ENCODE measurements at places on chromosomes 5 and 9.

- no peak for DNase-seq
Observed at GRCh38 chr5:176542596-176543427, 5.6 kb upstream of the RNF44 start.

DNA sequence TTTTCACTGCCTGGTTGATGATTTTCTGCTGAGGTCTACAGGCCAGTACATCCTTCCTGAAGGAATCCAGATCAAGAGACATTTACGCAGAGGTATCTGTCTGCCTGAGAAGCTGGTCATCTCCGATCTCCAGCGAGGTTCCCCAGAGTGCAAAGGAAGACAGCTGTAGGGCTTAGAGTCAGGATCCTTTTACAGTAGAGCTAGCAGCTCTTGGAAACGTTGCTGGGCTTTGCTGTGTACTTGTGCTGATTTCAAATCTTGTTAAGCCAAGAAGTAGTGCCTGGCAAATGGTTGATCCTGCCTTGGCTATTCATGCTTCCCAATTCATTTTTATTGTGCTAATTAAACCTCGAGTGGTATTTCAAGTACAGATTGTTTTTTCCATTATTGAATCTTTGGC lies 48.9 kb downstream of the NTRK2 start:
- no peak for DNase-seq

DNA sequence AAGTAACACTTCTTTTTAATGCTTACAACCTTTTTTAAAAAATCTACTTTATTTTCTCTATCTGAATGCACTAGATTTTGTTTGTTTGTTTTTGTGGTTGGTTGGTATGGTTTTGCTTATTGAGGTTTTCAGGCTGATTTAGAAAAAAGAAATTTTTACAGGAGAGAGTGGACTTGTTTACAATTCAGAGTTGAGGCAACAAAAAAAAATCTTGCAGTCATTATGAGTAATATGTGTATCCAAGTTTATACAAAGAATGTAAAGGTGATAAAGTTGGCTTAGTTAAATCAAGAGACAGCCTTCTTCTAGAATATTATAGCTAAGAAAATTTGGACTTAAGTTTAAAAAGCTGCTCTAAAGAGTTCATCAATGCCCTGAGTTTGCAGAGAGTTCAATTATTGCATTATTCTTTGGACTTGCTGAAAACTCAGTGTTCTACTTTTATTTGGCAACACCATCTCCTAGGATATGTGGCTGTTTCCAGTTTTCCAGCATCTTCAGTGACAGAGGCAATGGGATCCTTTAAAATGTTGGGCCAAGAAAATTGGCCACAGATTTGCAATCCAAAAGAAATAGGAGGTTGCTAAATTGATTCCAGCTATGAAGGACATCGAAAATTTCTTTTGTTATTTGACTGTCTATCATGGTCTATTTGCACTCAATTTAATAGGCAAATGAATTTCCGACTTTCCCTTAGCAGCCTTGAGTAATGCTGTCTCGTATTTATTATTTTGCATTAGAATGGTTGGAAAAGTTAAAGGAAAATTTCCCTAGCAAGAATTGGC lies 10.7 kb downstream of the STK32A start:
- DNase-seq = no peak

GRCh38 chr5:127515693-127516440 lies 1.6 kb upstream of the PRRC1 start:
- no peak for DNase-seq

DNA sequence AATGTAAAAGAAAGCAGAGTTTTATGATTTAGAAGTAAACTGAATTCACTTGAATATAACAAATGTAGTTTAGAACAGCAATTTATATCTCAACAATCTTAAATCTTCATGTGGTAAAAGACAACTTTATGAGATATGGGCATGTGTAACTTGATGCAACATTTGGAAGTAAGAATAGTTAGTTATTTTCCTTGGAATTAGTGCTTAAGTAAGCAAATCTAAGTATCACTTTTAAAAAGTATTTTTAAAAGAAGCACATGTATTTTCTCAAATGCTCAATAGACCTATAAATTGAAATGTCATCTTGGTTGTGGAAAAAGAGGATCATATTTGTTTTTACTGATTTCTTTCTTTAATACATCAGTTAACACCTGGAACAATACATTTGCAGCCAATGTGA lies 340.3 kb upstream of the CDH6 start:
- DNase-seq = no peak

- no peak for DNase-seq
Observed at GRCh38 chr9:97459326-97459725, 42.1 kb upstream of the TMOD1 start.

All from stimulated activated naive CD4-positive, alpha-beta T cell treated with Interleukin-2 at 50 U/mL for 16 hours (primary cell).